ENCODE measurements at places on chromosomes 12 and 14.
A peak's percentile ranks its signal among the peaks of the same experiment; 100 is the strongest.

DNA sequence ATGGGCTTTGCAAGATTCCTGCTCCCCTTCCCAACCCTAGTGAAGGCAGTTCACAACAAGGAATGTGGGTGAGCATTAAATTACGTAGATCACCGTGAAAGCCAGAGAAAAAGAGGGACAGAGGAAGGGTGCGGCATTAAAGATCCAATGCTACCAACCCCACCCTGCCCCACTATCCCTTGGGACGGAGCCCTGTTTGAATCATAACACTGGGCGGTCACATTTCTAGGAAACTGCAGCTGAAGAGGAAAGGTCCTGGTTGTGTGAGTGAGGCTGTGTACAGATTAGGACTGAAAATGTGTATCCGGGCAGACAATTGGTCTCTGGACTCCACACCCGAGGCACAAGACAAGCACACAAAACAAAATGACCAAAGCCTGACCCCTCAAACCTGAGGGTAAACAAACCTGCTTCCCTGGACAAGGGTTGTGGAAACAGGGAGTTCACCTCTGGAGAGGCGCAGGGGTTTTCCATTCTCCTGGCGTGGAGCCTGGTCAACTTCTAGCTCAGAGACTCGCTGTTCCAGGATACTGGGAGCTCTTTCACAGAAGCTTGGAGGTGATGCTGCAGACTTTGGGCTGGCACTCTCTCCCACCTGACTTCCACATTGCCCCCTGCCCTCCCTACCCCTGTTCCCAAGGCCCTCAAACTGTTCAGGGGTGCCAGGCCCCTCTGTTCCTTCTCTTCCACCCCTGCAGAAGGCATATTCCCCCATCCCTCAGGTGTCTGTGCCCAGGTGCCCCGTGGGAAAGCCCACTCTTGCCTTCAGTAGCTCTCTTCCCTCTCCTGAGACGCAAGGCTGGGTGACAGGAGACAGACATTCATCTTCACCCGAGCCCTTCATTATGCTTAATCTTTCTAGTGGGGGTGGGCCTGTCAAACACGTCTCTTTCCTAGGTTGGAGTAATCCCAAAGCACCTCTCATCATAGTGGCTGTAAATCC, 16.5 kb downstream of the NINJ2 start:
- DNase-seq, result no peak

GRCh38 chr14:23392613-23393012, 15.5 kb downstream of the MYH6 start:
- DNase-seq, result no peak

DNA sequence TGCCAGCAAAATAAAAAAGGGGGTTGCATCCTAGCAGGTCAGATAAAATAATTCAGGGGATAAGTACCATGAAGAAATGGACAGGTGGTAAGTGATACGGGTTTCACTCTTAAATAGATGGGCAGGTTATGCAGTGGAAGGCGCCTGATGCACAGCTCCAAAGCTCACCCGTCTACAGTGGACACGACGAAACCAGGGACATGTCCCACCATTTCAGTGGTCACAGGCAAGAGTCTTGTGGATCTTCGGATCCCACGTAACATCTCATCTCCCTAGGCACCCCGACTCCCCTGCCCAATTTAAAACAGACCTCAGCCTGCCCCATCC, 60.5 kb downstream of the DDX51 start:
- DNase-seq, result no peak

GRCh38 chr12:92952394-92952793, 23.3 kb upstream of the EEA1 start:
- DNase-seq, result no peak

- no peak for DNase-seq
Observed at GRCh38 chr12:56143870-56144269, 8.5 kb upstream of the MYL6B start.

- DNase-seq, result no peak
Observed at GRCh38 chr12:120735181-120735580, 9.6 kb downstream of the ACADS start.

DNA sequence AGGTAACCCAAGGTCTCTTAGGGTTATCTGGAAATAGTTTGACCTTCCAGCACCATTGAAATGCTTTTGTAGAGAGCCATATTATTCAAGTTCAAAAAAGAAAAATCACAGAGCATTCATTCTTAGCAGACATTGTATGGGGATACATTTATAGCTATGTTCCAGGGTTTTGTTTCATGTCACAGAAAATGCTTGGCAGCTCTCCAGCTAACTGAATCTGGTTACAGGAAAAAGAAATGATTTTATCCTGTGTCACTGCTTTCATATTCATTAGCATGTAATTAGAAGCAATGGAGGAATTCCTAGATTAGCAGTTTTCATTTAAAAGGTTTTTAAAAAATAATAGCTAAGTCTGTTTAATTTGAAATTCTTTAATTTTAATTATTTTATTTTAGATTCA, 78.9 kb downstream of the SNAPC1 start:
- DNase-seq, result no peak

DNA sequence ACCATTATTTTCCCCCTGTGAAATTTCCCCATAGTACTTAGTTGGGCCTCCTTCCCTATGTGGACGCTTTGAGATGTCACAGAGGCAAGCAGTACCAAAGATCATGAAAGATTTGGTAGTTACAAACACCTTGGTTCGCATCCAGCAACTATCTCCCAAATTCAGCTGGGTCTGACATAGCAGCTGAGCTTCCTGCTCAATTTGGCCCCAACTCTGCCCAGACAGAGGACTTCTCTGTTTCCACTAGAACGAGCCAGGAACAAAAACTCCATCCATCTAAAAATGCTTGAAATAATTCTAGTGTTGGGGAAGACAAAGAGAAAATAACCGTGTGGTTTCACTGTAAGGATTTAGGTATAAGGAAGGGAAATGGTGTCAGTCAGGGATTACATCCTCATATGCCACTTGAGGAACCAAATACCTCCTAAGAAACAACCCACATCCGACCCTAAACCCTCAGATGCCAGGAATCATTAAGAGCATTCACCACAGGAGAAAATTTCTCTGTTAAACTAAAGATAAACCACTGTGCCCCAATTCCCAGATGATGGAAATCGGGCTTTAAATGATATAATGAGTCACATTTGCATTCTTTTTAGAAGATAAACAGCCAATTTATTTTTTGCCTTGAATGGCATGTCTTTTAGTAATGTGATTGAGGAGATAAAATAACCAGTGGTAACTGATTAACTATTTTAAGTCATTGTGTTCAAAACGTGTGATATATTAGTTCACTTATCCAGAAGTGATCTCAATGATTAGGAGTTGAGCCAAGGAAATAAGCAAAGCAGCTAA, 103.7 kb upstream of the IFNG-AS1 start:
- DNase-seq, result peak; percentile 1

DNA sequence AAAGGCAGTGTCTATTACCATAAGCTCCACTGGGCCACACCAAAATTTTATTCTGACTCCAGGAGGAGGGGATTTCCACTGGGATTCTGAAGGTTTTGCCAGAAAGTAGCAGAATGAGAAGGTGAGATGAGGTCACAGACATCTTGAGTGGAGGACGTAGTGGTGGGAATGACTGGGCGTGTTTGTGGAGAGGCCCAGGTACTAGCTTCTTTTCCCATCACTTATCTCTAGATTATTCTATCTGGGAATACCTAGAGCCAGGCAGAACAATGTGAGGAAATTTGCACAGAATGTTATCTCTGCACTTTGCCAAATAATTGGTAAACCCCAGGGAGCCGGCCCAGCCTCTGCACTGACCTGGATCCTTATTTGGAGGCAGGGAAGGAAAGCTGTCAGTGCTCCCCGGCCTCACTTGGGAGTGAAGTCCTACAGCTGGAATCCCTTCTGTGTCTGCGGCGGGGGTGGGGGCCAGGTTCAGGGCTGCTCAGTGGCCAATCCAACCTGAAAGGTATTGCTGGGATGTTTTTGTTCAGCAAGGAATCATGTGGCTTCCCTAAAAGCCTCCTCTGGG, 129.4 kb downstream of the C12orf75 start:
- DNase-seq, result no peak

DNA sequence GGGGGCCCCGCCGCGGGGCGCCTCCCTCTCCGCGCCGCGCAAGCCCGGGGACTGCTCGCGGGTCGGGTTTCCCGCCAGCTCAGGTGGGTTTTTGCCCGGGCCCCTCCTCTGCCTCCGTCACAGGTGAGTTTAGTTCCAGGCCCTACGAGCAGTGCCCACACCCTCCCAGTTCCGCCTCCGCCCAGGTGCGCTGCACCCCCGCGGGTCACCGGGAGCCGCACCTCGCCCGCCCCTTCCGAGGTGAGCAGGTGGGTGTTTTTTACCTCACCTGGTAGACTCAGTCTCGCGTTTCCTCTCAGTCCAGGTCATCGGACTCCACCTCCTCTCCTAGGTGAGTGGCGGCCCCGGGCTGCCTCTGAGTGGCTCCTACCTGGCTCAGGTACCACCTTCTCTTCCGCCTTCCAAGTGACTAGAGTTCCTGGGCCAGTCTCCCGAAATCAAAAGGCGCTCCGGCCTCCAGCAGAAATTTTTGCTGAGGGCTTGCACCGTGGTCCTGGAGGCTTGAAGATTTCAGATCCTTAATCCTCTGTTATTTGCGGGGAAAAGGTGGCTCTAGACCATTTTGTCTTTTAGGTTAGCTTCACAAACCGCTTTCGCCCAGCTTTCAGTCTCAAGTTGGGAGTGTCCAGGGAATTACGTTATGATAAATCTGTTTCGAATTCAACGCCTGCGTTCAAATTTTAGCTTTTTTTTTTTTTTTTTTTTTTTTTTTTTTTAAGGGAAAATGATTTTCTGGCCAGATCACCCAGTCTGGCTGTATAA, at the start of gene TMEM30B:
TMEM30B (minus strand) TSS at position 153 of the 762 bp plus-strand sequence. CDS start 191 bp downstream, outside the sequence.
- no peak for DNase-seq

DNA sequence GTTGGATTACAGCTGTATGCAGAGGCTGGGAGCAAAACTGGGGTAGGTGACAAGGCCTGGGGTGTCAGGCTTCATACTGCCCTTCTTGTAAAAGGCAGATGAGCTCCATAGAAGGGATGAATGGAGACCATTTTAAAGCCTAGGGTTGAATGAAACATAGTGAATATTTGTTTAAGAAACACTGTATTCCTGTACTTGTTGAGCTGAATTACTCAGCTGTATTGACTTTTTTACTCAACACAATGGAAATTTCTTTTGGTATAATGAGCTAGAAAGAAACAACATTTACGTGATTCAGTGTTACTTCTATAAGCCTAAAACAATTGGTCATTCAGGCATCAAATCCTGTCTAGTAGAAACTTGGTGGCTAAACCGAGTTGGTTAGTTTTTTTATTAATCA, 14.1 kb downstream of the ATP6V0A2 start:
- DNase-seq, result no peak

DNA sequence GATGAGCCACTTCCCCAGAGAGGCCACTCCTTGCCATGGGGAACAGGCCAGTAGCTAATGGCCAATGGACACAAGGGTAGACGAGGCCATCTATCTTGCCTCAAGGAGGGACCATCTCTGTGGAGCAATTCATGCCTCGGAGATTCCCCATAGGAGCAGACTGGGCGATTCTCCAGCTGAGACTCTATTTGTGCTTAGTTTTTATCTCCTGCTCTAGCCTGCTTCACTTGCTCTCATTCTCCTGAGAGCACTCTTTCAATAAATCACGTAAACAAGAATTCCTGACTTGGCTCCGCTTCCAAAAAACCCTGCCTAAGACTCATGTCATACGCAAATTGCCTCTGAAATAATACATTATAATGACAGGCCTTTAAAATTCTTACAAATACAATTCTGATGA, 396.4 kb upstream of the USP15 start:
- DNase-seq, result no peak

DNA sequence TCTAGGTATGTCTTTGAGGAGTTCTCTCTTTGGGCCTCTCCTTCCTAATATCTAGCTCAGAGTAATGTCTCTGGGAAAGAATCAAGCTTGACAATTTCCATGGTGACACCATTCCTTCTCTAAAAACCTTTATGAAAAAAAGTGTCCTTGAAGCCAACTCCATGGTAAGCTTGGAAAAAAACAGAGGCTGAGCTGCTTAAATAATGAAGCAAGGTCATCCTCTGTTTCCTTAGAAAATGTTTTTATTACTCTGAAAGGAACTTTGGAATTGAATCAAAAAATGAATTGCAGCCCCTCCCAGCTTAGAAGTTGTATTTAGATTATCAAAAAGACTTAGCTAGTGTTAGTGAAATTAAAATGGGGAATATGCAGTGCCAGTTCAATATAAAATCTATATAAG, 166.1 kb upstream of the KITLG start:
- DNase-seq, result no peak

- no peak for DNase-seq
Observed at GRCh38 chr14:77327111-77327510, 6.3 kb downstream of the GSTZ1 start.

GRCh38 chr12:124856132-124856841, 7.4 kb downstream of the SCARB1 start:
- no peak for DNase-seq

DNA sequence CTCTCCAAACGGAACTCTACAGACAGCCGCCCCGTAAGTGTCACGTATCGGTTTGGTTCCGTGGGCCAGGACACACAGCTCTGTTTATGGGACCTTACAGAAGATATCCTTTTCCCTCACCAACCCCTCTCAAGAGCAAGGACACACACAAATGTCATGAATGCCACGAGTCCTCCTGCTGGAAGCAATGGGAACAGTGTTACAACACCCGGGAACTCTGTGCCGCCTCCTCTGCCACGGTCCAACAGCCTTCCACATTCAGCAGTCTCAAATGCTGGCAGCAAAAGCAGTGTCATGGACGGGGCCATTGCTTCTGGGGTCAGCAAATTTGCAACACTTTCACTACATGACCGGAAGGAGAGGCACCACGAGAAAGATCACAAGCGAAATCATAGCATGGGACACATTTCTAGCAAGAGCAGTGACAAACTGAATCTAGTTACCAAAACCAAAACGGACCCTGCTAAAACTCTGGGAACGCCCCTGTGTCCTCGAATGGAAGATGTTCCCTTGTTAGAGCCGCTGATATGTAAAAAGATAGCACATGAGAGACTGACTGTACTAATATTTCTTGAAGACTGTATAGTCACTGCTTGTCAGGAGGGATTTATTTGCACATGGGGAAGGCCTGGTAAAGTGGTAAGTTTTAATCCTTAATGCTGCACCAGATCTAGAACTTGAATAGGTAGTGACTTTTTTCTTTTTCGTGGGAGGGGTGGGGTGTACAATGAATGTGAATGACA, 69.7 kb downstream of the WDR20 start:
- DNase-seq, result peak; percentile 85

- no peak for DNase-seq
Observed at GRCh38 chr12:55965941-55966407, at the start of gene PMEL. PMEL (minus strand) TSS chr12:55966042; CDS start chr12:55966011, 31 bp downstream.

DNA sequence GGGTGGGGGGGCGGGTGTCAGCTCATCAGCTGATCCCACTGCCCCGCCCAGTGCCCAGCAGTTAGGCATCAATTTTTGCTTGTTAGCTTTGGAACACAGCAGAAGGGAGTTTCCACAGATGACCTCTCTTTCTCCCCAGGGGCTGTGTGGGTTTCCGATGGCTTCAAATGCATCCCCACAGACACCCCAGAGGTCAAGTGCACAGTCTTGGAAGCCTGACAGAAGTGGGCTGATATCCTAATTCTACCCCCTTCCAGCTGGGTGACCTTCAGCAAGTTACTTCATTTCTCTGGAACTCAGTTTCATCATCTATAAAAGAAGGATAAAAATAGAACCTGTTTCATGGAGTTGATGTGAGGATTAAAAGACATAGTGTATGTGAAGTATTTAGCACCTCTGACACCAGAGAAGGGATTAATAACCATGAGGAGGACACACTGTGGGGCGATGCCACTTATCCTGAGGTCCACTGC, 22.0 kb downstream of the TTC9 start:
- no peak for DNase-seq

GRCh38 chr12:116919247-116919661, 8.5 kb downstream of the FBXW8 start:
- no peak for DNase-seq

Measured in putamen (tissue), 1 donor.